ENCODE measurements at places on chromosomes 16 and 17.

GRCh38 chr17:44216694-44217093 is 2.8 kb downstream of the UBTF start:
- DNase-seq = no peak

GRCh38 chr17:19880393-19880792 is 12.7 kb upstream of the ULK2 start:
- no peak for DNase-seq

GRCh38 chr17:63809970-63810369 is 17.3 kb upstream of the PSMC5 start:
- no peak for DNase-seq

DNA sequence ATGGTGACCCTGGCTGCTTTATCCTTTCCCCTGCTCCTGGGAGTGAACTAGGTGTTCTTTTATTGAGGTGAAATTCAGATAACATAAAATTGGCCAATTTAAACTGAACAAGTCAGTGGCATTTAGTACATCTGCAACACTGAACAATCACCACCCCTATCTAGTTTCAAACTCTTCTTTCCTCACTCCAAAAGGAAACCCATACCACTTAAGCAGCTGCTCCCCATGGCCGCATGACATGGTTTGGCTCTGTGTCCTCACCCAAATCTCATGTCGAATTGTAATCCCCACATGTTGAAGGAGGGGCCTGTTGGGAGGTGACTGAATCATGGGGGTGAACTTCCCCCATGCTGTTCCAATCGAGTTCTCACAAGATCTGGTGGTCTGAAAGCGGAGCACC is 154.1 kb downstream of the STX8 start:
- no peak for DNase-seq

DNA sequence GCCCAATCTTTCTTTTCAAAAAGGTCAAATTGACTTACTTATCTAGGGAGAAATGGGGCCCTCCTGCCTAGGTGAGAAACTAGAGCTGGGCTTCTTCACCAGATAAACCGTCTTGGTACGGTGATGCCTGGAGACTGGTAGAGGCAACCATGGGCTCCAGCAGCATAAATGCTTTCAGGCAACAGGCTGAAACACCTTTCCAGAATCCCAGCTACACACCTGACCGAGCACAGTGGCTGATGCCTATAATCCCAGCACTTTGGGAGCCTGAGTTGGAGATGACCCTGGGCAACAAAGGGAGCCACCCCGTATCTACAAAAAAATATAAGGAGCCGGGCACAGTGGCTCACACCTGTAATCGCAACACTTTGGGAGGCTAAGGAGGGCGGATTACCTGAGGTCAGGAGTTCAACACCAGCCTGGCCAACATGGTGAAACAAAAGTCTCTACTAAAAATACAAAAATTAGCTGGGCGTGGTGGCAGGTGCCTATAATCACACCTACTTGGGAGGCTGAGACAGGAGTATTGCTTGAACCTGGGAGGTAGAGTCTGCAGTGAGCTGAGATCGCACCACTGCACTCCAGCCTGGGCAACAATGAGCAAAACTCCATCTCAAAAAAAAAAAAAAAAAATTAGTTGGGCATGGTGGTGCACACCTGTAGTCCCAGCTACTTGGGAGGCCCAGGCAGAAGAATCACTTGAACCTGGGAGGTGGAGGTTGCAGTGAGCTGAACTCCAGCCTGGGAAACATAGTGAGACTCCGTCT is 8.0 kb downstream of the TRAF4 start:
- no peak for DNase-seq

- DNase-seq = no peak
Observed at GRCh38 chr16:177981-178667, 1.6 kb downstream of the HBA1 start.

DNA sequence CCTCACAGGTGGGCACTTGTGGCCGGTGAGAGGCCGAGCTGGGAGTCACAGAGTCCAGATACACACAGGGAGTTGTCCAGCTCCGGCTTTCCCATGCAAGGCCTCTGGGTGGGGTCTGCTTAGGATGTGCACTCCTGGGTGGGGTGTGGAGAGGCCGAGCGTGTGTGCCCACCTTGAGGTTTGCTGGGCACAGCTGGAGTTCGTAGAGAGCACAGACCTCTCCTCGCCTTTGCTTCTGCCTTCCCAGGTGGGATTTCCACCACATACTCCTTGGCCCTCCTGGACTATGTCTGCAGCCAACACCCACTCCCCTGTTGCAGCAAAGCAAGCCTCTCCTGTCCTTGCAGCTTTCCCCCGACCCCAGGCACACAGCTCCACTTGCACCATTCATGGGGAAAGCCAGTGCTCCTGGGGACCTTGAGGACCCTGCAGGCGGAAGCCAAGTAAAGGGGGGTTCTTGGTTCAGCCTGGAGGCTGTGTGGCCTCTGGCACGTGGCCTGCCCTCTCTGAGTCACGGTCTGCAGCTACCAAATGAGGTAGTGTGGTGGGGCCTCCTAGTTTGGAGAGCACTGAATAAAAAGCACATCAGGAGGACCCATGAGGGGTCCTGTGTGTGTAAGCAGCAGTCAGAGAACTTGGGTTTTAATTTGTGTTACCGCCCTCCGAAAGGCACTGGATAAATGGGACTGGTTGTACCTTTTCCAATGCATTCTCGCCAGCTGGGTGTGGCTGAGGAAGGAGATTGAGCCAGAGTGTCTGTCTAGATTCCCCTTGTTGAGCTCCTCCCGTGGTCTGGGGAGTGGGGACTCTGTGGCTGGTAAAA is 31.5 kb downstream of the MPRIP start:
- no peak for DNase-seq

Measured in stimulated activated naive CD4-positive, alpha-beta T cell (primary cell).